ENCODE measurements at places on chromosomes 2 and 18.

GRCh38 chr18:24499814-24500213, 39.4 kb downstream of the HRH4 start:
- DNase-seq, result peak; percentile 87

DNA sequence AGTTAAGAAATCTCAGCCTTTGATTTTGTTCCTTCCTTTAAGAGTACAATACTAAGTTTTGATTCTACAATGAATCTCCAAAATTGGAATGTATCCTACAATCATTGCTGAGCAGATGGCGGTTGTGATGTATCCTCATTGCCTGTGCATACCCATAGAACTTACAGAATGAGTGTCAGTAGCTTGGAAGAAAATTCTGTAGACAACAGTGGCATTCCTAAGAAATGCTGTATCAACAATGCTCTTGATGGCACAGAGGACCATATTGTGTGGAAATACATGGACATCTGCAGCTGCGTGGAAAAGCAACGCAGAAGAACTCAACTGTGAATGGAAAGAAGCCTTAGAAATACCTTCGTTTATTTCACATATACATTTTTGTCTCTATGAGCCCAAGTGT, 30.2 kb downstream of the GAREM1 start:
- DNase-seq, result no peak

- no peak for DNase-seq
These were observed 675 bp downstream of the PRKD3 start for GRCh38 chr2:37323781-37324535.

GRCh38 chr18:63074981-63075404, 244.6 kb downstream of the BCL2 start:
- DNase-seq, result peak; percentile 50

- no peak for DNase-seq
These were observed 53.7 kb downstream of the SLC4A3 start for GRCh38 chr2:219680958-219681693.

DNA sequence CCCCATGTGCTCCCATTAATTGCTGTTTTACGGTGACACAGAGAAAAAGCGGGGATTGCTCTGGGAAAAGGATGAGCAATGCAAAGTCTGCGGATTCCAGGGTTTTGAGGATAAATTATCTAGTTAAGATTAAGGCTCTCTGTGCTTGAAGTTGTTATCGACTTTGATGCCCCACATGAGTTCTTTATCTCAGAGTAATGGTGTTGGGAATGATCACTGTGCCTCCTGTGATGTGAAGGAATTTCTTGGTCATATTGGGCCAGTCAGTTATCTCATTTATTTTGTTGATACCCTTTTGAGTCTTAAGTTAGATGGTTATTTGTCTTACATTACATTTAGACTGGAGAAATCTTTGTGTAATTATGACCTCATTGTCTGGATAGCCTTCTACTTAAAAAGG, 184.6 kb upstream of the MEX3C start:
- DNase-seq, result no peak
